ENCODE measurements at places on chromosomes 4 and X.
A peak's percentile ranks its signal among the peaks of the same experiment; 100 is the strongest.

- no peak for DNase-seq
Measured at GRCh38 chrX:45348296-45348695, 147.6 kb upstream of the DIPK2B start.

DNA sequence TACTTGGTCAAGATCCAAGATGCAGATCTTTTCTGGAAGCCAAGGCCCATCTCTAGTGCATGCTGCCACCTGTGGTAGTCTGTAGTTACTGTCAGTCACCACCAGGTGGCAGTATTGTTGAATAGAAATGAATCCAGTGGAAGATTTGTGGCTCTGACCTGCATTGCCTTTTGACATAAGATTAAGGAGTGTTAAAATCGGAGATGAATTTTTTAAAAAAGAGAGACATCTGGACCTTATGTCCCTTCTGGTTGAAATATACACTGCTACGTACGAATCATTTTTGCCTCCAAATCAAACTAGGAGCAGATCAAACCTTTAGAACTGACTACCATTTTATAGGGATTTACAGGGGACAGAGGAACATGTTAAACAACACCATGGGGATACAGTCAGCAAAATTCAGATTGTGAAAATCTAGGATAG lies 46.9 kb upstream of the RHOH start:
- peak; percentile 49 for DNase-seq

DNA sequence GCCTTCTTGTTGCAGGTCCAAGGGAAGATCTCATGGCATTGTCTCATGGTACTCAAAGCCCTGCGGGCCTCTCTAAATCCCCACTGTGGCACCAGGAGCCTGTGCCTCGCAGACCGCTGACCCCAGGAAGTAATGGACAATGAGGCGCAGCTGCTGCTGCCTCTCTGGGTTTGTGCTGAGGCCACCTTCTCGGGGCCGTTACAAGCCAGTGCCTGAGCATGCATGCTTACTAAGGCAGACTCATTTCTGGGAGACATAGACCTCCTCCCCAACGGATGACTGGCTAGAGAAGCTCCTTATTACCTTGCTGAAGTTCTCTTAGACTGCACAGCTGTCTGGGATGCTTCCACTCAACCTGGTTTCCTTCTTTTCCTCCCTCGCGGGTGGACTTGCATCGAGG lies 1.3 kb downstream of the BDH2 start:
- no peak for DNase-seq

DNA sequence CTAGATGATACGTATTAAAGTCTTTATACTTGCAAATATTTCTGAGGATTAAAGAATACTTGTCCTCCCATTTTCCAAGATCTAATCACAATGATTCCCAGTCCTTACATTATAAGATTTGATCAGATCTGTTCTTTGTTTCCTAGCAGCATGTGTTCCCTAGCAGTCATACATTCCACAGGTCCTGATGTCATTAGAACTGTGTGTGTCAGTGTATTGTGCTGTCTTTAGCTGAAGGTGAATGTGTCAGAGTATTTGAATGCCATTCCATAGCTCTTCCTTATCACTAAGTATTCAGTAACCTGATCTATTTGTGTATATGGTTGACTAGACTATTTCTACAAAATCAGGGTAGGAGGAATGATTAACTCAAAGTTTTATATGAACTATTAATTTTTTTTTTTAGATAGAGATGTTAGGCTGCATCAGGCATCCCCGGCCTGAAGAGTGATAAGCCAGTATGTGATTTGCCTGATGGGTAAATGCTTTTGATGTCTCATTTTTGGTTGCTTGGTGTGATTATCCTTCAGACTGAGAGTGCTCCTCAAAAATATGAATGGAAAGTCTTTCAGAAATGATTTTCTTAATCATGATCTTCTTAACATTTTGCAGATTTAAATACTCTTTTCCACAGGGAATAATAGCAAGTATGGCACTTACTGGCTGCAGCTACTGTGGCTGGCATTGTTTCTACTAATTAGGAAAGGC lies 4.4 kb downstream of the ADGRL3 start:
- DNase-seq = no peak

DNA sequence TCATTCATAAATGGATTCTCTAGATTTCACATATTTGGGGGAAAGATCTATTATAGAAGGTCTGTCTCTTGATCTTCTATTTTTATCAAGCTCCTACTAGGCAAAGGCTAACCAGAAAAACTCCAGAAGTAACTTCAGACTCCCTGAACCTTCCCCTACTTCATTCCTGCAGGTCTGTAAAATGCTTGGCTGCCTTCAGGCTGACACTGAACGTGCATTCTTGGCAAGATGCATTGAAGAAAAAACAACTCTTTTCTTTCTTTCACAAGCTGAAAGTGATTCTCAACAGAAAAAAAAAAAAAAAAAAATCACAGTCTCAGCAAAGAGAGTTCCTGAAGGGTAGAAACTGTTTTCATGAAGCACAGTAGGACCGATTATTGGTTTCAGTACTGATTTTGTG lies 12.7 kb downstream of the OPHN1 start:
- no peak for DNase-seq

GRCh38 chr4:3522326-3522640 lies 9.9 kb downstream of the LRPAP1 start:
- DNase-seq = no peak

DNA sequence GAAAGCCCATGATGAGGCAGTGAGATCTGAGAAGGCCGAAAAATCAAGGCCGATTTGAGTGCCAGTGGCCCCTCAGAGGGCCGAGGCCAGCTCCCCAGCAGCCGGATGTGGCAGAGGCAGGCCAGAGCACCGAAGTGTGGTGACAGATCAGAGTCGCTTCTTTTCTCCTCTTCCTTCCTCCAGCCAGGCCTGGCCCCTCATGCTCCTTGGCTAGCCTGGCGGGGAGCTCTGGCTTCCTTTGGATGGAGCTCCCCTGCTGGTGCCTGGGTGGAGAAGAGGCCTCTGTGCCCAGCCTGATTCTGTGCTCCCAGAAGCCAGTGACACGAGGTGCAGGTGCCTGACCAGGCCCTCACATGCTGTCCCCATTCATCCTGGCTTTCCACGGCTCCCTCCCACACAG lies 127.2 kb upstream of the PABPC4L start:
- no peak for DNase-seq

DNA sequence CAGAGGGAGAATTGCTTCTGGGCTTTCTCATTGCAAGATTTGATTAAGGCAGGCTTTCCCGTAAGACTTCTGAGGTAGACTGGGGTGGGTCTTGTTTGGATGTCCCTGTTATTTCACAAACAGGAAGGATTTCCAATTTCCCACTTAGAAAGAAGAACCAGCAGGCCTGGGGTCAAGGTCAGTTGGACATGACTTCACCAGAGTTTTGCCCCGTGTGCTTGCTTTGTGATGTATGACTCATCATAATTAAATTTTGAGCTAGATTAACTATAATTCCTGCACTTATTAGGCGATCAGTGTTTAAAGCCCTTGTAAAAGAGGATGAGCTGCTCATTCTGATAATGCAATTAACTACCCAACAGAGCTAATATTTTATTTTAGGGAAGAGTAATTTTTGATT lies 32.8 kb upstream of the ARHGAP36 start:
- DNase-seq = no peak

DNA sequence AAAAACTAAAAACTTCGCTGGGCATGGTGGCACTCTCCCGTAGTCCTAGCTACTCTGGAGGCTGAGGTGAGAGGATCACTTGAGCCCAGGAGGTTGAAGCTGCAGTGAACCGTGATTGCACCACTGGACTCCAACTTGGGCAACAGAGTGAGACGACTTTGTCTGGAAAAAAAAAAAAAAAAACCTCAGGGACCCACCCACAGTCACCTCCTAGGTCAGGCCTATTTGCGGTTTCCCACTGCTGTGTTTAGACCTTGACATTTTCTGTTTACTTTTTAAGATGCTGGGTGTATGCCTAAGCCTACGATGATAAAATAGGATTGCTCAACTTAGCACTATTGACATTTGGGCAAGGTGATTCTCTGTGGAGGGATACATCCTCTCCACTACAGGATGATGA lies 197.4 kb upstream of the TBL1X start:
- no peak for DNase-seq

DNA sequence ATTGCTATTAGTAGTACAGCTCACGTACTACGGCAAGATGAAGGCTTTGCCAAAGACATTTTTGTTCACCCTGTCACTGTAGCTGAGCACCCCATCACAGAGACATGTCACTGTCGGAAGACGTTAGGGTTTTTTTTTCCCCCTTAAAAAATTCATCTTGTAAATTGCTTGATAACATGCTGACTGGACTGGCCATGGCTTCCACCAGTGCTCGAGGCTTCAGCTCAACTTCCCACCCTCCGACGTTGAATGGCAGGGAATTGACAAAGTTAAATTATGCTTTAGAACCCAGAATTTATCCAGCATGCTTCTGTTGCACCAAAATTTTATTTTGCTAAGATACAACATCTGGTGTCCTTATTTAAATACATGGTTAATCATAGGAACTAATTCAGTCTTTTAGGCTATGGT lies 707 bp upstream of the OTUD4 start:
- no peak for DNase-seq

GRCh38 chr4:24794051-24794450 lies 1.3 kb upstream of the SOD3 start:
- no peak for DNase-seq
